ENCODE measurements at places on chromosomes 12 and 14.

- DNase-seq = no peak
Observed at GRCh38 chr14:46487582-46488350, 163.8 kb downstream of the RPL10L start.

DNA sequence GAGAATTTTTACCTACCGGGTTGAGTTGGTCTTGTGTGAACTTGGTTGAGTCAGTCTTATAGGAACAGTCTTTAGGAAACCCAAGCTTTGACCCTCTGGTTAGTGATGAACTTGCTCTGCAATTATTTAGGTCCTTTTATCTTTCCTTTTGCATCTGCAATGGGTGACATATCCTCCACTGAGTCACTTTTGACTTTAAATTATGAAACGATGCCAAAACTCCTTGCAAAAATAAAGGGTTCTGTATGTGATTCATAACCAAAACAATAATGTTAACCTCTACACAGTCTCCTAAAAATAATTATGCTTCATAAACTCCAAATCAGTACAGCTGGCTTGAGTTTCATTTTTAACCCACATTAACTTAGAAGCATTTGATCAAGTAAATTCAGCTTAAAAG, 979.4 kb downstream of the GALC start:
- DNase-seq = no peak

DNA sequence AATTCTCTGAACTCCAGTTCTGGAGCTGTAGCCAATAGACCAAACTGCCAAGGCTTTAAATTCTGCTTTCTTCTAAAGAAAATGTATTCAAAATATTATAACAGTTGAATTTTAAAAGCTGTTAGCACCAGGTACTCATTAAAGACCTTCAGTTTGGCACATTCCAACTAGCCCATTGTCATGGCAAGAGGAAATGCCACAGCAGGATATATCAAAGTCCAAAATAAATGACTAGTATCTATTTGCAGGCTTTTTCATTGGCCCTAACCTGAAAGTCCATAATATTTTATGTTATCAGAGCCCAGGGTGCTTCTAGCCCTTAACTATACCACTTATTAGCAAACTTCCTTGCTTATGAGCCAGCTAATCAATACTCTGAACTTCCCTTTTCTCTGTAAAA, 3.1 kb upstream of the RIC8B start:
- DNase-seq = no peak

DNA sequence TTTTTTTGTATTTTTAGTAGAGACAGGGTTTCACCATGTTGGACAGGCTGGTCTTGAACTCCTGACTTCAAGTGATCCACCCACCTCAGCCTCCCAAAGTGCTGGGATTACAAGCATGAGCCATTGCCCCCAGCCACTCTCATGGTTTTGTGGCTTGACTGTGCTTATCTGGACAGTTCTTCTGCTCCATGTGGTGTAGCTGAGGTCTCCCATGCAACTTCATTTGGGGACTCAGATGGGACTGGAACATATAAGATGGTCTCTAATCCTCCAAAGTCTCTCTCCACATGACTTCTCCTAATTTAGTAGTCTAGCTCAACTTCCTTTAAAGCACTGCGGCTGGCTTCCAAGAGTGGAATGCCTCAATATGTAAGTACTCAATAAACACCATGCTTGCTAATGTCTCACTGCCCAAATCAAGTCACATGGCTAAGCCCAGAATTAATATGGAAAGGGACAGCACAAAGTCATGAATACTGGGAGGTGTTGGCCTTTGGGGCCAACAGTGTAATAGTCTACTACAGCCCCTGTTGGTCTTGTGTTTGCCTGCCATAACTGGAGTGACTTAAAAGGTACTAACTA, 7.4 kb downstream of the INHBC start:
- no peak for DNase-seq

- DNase-seq = no peak
Observed at GRCh38 chr12:57826966-57827365, 8.4 kb upstream of the AVIL start.

DNA sequence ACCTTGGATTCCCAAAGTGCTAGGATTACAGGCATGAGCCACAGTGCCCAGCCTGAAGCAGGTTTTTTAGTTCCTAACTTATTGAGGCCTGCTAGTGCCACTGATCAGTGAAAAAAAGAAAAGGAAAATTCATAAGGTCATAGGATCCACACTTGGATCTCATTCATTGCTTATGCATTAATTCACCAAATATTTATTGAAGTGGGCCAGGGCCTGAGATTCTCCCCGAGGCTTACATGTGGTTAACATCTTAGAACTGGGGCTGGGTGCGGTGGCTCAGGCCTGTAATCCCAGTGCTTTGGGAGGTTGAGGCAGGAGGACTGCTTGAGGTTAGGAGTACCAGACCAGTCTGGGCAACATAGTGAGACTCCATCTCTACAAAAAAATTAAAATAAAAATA, 29.5 kb upstream of the MAP1LC3B2 start:
- no peak for DNase-seq

DNA sequence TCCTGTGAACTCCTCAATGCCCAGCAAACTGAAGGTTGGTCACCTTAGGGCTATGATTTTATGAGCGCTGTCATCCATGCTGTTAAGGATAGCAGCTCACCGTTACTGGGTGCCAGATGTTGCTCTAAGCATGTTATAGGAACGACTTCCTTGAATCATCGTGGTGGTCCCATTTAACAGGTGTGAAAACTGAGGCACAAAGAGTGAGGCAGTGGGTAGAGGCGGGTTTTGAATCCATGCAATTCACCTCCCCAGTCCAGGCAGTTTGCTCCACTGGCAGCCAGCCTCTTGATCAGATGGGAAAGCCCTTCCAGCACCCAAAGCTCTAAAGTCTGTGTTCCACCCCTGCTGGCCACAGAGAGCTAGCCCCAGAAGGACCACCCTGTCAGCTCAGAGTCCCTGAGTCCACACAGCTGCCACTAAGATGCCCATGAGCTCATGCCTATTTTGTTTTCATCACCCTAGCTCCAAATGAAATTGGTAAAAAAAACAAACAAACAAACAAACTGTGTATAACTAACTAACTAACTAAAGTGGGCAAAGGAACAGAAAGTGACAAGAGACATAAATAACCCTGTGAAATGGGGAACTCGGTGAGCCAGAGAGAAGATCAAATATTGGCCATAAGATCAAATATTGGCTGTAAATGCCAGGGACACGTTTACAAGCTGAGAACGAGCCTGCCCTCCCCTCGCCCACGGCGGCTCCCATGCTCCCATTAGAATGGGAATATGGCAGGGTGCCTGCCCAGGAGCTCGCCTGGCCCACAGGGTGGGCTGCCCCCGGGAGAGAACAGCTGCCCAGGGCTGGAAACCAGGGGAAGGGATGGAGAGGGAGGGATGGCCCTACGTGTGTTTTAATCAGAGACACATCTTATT, 72.3 kb upstream of the RFLNA start:
- DNase-seq = no peak

DNA sequence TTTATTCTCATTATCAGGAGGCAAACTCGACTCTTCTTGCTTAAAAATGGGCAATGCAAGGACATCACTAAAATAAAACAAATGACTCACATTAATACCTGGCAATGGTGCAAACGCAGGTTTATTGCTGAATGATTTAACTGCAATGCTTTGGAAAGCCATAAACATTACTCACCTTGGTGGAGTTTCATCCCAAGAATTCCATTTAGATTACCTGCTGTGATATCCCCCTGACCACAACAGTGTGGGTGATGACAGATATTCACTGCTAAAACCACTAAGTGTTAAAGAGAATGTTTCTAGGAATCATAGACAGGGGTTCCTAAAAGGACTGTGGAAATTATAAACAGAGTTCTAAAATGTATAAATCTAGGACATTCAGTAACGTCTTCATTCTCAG, 35.3 kb upstream of the CSRNP2 start:
- DNase-seq = no peak

- DNase-seq = no peak
Observed at GRCh38 chr12:3253682-3254275, 176.6 kb downstream of the TSPAN9 start.

- DNase-seq = no peak
Observed at GRCh38 chr12:110109037-110109836, 14.9 kb upstream of the IFT81 start.

DNA sequence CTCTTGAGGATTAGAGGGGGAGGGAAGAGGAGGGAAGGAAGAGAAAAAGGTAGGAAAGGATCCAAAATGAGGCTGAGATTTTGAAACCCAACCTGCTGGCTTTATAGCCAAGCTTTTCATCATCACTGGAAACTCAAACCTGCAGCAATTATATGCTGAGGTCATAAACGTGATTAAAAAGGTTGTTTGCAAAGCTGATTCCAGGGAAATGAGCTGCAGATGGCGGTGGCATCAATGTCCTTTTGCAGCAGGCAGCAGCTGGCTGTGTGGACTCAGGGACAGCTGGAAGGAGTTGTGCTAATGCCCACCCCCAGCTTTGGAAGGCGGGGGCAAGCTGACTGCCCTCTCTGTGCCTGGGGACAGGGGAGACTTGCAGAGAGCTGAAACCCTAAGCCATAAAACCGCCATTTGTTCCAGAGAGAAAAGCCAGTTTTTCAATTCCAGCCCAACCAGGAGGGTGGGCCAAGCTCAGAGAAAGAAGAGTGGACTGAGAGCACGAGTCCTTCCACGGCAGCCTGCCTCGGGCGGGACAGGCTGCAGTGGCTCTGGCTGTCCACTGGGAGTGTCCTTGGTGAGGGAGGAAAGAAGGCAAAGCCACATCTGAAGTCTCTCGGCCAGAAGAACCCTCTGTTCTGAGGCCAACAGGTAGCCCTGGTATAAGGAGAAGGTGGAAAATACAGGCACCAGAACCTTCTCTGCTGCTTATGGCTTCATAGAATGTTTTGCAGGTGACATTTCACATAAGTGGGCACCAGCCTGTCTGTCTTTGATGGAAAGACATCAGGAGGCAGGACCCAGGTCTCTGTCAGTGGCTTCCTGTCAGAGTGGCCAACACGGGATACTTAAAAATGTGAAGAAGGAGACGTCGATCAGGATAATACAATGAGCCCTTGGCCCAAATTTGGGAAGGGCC, 90.7 kb downstream of the SINHCAF start:
- no peak for DNase-seq

- no peak for DNase-seq
Observed at GRCh38 chr12:128801879-128802391, 21.8 kb downstream of the SLC15A4 start.

DNA sequence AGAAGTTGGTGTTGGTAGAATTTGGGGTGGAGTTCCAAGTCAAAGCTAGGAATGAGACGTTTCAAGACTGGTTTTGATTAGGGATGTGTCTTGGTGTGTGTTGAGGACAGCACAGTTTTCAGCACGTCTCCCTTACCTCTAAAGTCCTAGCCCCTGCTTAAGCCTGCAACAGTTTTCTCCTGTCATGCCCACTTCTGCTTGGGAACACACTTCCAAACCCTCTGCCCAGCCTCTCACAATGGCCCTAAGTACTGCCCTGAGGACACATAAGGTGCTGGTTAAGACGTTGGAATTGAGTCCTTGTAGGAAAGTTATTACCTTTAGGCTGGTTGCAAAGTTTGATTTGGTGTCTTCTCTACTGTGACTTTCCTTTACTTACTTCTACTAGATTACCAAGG, 710 bp upstream of the BMAL2 start:
- peak; percentile 26 for DNase-seq

GRCh38 chr14:77125281-77125801, 16.2 kb downstream of the ZDHHC22 start:
- no peak for DNase-seq

- no peak for DNase-seq
Observed at GRCh38 chr12:79451365-79451764, 239.4 kb downstream of the PAWR start.

DNA sequence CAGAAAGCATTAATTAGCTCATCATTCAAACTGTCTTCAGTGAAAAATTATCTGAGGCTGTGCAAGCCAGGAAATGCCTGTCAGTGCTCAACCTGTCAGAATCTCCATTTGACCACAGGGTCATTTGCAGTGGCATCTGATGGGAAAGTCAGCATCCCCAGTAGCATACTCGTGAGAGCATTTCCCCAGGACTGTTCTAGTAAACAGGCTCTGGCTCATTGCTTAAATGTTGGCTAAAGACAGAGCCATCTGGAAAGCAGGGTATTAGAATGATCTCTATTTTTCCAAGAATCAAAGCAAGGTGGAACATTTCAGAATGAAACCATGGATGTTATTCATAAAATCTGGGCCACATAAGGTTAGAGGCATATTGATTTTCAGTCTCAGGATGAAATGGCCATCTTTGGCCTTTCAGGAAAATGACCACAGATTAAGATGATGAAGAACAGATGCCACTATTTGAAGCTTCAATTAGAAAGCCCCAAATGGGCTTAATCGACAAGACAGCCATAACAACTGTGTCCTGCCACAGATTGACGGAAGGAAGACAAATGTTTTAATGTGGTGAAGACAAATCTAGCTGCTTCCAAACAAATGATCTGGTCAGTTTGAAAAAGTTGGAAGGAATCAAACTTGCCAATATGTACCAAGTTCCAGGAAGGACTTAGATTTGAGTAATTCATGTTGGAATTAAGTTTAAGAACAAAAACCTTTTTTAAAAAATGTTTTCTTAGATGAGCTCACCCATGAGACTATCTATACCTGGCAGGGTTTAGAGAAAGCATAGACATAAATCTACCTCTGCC, 94.0 kb upstream of the FAR2 start:
- DNase-seq = no peak

DNA sequence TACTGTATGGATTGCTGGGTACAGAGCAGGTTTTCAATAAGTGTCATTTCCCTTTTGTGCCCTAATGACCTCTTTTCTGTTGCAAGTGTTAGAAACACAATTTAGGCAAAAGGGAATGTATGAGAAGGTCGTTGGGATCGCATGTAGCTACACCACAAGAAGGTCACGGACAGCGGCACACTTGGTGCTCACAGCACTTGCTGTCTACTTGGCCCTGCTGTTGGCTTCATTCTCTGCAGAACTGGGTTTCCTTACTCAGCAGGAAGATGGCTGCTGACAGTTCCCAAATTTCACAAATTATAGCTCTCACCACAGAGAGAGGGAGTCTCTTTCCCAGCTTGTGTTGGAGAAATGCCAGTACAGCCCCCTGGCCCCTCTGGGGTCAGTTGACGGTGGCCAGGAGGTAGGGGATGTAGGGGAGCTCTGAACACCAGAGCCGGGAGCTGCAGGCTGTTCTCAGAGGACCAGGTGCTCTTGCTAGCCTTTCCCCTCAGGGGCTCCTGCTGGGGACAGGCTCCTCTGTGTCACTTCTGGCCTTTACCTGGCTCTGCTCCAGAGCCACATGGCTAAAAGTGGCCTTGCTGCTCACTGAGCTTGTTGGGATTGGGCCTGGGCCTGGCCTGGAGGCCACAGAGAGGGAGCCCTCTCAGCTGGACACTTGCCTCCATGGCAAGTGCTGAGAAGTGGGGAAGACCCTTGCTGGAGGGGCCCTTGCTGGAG, 50.9 kb upstream of the BCL7A start:
- no peak for DNase-seq

DNA sequence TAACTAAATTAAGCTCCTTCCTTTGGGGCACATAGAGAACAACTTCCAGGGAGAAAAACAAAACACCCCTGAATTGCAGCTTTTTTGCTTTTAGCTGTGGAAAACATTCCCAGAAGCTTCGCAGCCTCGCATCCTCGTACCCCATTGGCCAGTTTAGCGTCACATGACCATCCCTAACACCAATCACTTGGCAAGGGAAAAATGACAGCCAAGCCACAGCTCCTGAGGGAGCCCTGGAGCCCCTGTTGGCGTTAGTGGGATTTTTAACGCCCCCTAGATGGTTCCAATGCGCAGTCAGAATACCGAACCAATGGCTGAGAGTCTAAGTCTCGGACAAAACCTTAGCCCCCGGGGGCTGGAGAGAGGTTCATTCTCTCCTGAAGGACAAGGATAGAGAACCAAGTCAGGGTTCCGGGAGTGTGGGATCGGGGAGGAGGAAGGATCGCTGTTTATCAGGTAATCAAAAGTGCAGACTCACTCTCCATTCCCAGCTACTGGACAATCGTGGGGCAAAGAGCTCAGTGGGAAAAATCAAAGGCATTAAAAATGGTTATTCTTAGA, 135.6 kb upstream of the HIF1A start:
- DNase-seq = no peak

Data from activated T-cell treated with anti-CD3 and anti-CD28 coated beads, Interleukin-2, amount 50 U/mL, for 48 hours (primary cell).